ENCODE measurements at places on chromosomes 12 and 14.

- no peak for DNase-seq
Measured at GRCh38 chr12:91367234-91367849, 184.7 kb upstream of the DCN start.

DNA sequence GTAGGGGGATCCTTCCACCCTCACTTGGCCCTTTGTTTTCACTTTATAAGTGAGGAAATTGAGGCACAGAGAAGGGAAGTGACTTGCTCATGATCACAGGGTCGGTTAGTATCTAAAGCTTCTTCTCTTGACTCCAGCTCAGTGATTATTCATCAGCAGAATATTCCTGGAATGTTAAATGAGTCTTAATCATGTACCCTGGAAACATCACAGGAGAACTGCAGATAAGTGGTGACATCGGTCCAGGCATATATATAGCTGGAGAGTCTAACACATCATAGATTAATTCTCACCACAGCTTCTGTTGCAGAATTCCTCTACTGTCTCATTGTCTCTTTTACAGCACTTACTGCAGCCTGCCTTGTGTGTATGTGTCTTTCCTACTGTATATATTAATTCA is 69.9 kb downstream of the PAH start:
- DNase-seq: no peak

DNA sequence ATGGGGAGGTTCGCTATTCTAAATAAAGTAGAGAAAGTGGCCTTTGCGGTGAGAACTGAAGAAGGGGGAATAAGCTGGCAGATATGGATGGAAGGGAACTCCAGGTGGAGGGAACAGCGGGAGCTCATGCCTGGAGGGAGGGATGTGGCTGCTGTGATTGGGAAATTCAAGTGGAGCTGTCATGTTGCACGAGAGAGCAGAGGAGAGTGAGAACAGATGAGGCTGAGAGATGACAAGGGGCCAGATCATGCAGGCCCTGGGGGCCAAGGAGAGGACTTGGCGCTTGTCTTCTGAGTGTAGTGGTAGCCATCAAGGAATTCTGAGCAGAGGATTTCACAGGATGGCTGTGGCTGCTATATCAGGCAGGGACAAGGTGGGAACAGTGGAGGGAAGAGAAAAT is 35.0 kb downstream of the TGFB3 start:
- DNase-seq: no peak

GRCh38 chr12:48890657-48891418 is 25.2 kb upstream of the RND1 start:
- peak; percentile 59 for DNase-seq

DNA sequence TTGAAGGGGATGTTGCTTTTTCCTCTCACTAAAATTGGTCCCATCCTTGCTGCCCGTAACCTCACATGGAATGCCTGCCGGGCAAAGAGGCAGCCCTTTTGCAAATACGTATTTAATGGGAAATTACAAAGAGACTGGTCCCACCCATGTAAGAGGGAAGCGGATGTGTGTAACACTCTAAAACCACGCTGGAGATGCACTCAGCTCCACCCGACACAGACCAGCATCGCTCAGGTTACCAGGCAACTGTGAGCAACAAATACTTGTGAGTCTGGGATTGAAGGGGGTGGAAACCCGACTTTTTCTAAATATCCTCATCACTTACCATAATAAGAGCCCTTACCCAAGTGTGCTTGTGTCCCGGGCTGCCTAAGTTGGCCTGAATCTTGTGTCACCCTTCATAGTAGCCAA is 47.7 kb downstream of the ELK3 start:
- peak; percentile 17 for DNase-seq

DNA sequence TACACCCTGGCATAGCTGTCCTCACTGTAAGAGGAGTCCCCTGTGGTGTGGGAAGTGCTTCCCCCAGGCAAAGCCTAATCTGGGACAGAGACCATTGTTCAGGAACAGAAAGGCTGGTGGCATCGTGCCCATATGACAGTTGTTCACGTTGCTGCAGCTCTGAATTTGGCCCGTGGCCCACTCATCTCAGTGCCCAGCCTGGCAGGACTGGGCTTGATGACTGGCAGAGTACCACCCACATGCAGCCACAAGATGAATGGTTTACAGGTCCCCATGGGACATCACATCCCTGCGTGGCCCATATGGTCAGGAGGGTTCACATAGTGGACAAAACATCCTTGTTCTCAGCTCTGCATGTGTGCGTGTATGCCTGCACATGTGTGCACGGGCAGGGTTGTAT is 17.5 kb downstream of the IQSEC3 start:
- DNase-seq: no peak

- DNase-seq: no peak
Measured at GRCh38 chr12:124844411-124845397, 19.0 kb downstream of the SCARB1 start.

- no peak for DNase-seq
Measured at GRCh38 chr14:66503532-66503931, 4.4 kb upstream of the GPHN start.

- no peak for DNase-seq
Measured at GRCh38 chr12:107493666-107494065, 191.9 kb upstream of the PWP1 start.

DNA sequence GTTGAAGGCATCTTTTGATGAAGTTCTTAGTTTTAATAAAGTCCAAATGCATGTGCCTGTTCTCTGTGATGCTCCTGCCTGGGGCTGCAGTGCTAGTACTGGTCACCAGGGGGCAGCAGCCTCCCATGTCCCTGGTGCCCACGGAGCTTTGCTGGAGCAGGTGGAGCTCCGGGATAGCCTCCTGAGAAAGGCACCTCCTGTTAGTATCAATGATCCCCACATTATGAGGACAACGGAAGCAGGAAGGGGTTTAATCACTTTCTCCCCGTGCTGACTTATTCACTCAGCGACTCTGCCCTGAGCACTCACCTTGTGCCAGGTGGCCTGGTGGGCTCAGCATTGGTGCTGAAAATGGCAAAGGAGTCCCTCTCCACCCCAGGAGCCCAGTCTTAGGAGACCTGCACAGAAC is 123.0 kb upstream of the PZP start:
- peak; percentile 53 for DNase-seq

- DNase-seq: no peak
Measured at GRCh38 chr12:132319991-132320570, 9.3 kb downstream of the GALNT9 start.

GRCh38 chr14:76546426-76547221 is 170.7 kb downstream of the ESRRB start:
- DNase-seq: no peak

DNA sequence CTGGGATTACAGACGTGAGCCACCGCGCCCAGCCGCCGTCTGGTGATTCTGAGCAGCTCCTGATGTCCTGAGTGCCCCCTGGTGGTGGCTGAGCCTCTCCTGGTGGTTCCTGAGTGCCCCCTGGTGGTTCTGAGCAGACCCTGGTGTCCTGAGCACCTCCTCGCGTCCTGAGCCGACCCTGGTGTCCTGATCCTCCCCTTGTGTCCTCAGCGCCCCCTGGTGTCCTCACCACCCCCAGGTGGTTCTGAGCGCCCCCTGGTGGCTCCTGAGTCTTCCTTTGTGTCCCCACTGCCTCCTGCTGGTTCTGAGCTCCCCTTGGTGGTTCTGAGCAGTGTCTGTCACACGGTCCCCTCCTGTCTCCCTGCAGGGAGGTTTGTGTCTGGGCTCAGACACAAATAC is 1304.9 kb downstream of the TMEM121 start:
- DNase-seq: peak; percentile 80

DNA sequence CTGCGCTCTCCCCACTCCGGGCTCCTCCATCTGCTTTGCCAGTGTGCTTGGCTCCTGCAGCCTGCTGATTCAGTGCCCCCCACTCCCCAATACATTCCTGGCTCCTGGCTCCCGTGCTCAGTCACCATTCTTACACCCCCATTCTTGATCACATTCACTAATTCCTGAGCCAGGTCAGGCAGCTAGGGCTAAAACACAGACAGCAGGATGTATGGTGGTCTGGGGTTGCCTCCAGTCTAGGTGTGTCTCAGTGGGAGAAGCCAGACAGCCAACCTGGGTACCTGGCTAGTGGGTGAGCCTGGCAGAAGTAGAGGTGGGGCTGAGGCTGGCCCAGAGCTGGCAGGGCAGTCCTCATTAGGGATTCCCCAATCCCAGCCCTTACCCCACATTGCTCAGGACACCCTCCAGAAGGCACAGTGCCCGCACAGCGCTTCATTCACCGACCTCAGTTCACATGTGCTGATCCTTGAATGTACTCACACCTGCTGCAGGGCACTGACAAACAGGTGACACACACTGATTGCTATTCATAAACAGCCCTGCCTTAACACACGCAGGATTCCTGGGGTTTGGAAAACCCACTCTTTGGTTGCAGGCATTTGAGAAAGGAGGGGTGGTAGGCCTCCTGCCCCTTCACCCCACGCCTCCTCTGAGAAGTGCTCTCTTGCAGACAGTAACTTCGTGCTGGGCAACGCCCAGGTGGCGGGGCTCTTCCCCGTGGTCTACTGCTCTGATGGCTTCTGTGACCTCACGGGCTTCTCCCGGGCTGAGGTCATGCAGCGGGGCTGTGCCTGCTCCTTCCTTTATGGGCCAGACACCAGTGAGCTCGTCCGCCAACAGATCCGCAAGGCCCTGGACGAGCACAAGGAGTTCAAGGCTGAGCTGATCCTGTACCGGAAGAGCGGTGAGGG is 1.7 kb downstream of the KCNH3 start:
- DNase-seq: no peak

DNA sequence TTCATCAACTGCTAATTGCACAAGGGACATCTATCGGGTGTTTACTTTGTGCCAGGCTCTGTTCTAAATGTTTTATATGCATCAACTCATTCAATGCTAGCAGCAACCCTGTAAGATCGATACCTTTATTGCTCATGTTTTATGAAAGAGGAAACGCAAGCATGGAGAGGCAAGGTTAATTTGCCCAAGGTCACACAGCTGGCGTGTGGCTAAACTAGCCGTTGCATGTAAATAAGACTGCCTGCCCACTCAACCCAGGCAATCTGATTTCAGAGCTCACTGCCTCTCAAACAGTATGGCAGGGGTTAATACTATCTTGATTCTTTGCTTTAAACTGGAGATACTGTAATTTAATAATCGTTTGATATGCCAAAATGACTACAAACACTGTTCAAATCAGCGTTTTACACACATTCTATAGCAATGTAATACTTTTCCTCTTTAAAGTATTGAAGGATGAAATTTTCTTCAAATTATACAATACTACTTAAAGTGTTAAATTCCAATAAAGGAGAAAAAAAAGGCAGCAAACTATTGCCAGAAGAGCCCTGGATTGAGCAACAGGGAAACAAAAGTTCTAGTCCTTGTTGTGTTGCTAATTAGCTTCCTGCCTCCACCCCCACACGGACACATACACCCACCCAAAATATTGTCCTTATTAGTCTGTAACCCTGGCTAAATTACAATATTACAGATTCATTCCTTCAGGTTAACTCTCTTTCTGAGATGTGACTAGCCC is 39.1 kb upstream of the DHRS7 start:
- DNase-seq: no peak

DNA sequence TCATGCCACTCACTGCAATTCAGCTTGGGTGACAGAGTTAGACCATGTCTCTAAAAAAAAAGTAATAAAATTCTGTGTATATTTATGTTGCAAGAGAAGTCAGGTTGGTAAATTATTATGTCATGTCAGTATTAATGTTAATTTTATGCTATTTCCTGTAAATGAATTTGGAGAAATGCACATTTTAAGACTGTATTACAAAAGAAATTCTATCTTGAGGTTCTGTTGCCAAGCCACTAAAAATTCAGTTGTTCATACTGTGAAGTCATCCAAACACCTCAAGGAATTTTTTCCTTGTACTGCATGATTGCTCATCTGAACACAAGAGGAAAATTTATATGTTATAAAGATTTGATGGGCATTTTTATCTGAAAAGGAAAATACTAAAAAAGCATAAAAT is 23.3 kb upstream of the HMGA2 start:
- DNase-seq: no peak

DNA sequence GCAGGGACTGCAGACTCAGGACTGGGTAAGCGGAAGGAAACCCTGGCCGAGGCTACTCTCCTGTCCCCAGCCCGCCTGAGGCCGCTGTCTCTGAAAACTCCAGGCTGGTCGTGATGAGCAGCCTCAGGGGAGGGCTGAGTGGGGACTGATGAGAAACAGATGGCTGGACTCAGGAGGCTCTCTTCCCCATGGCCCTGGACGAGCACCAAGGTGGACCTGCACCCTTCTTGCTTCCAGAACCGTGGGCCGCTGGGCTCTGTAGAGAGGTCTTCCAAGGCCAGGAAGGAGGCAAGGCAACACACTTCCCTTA is 1.1 kb downstream of the TEX22 start:
- DNase-seq: no peak

DNA sequence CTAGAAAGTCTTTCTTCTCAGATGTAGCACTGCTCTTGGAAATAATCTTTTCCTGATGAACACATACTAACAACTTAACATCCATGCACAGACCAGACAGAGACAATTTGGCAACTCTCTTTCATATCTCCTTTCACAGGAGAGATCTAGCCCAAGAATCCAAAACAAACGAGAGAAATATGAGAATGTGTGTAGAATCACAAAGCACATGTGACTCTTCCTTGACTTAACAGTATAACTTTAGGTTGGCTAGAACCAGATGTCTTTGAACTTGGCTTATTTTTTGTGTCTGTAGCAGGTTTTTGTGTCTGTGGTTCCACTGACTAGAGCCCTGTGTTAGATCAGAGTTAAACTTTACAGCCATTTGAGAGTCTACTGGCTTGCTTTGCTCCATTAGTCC is 114.2 kb downstream of the STXBP6 start:
- no peak for DNase-seq

DNA sequence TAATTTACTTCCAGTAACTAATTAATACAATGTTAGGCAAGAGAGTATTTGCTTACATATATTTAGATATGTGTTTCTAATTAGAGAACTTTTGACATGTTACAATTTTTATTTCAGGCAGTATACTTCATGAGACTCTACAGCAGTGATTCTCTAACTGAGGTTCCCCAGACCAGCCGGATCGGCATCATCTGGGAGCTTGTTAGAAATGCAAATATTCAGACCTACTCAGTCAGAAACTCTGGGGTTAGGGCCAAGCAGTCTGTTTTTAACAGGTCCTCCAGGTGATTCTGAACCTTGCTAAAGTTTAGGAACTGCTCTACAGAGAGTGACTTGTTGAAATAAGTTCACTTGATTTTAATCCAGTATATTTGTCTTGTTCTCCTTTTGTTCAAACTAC is 46.5 kb downstream of the ARID2 start:
- no peak for DNase-seq

DNA sequence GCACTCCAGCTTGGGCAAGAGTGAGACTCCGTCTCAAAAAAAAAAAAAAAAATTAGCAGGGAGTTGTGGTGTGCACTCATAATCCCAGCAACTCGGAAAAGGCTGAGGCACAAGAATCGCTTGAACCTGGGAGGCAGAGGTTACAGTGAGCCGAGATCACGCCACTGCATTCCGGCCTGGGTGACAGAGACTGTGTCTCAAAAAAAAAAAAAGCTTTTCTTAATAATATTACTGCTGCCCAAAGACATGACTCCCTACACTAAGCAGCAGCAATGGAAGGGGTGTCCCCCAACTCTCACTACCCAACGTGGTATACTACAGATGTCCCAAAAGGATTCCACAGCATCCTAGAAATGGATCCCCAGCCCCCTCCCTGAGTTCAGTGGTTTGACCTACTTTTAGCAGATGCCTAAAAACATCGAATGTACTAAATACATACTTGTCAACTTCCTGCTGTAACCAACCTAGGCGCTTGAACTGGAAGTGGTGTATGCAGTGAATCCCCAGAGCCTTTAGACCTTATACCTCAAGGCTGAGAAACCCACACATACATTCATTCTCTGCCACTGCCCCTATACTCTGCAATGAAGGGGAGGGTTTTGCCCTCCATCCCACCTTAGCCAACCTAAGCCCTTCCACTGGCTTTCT is 8.5 kb upstream of the FKBP11 start:
- no peak for DNase-seq
